ENCODE measurements at places on chromosomes 4 and X.

DNA sequence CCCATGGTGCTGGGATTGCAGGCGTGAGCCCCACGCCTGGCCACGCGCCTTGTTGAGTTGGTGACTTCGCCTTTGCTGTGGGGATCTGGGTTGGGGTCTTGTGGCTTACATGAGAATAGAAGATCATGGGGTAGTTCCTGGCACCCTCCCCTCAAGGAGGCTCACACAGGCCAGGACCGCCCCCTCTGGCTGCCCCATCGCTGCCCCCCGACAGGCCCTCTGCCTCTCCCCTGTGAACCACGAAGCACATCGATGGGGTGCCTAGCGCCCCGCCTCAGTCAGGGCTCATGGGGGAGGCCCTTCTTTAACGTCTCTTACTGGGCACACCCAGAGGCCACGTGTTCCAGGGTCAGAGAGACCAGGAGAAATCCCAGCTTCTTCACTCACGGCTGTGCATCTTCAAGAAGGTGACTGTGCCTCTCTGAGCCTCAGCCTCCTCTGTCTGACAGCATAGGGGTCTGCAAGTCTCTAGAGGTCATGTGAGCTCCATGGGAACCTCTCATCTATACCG is 23.6 kb upstream of the SPON2 start:
- no peak for DNase-seq

GRCh38 chrX:28787206-28787605 is 200.0 kb downstream of the IL1RAPL1 start:
- no peak for DNase-seq

GRCh38 chr4:40548256-40548655 is 81.4 kb downstream of the RBM47 start:
- no peak for DNase-seq

GRCh38 chrX:153673428-153674218 is at the start of gene PNCK:
Gene PNCK, minus strand, starts transcription at chrX:153673813. Its CDS starts 737 bp downstream, at chrX:153673076.
- no peak for DNase-seq

- DNase-seq: no peak
Measured at GRCh38 chr4:137610960-137611359, 78.7 kb upstream of the PCDH18 start.
